Stimulated activated CD8-positive, alpha-beta memory T cell treated with anti-CD3 and anti-CD28 coated beads, Interleukin-2, amount 100 ng/mL, for 1 hour (primary cell): ENCODE measurements at places on chromosomes 16 and 17.

DNA sequence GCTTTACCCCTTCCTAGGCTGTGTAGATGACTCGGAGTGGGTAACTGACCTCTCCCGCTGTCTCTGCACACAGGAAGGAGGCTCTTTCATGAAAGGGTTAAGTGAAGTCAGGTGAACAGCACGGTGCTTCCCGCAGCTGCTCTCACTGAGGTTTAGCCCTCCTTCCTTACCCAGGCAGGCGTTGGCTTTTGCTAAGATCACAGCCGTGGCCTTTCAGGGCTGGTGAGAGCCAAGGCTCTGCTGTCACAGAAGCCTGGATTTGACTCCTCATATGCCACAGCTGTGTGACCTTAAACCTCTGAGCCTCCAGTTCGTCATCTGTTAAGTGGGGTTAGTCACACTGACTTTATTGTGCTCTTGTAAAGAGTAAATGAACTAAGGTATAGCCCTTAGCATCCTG lies 90.9 kb upstream of the PLCG2 start:
- DNase-seq = no peak

DNA sequence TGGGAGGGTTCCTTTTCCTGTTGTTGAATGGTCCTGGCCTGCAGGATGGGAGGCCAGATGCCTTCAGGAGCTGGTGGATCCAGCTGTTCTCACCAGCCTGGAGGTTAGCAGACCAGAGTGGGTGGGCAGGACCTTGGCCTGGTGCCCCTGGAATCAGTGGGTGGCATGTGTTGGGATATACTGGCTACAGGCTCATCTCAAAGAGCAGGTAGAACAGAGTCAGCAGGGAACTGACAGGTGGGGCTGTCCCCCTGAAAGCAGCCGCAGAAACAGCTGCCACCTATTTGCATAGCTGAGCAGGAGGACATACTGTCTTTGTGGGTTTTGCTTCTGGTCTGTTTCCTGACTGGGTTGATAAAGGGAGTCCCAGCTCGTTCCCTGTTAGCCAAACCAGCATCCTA lies 144.1 kb downstream of the RAB11FIP4 start:
- no peak for DNase-seq

- no peak for DNase-seq
Measured at GRCh38 chr17:45029758-45030423, 21.5 kb downstream of the DCAKD start.

DNA sequence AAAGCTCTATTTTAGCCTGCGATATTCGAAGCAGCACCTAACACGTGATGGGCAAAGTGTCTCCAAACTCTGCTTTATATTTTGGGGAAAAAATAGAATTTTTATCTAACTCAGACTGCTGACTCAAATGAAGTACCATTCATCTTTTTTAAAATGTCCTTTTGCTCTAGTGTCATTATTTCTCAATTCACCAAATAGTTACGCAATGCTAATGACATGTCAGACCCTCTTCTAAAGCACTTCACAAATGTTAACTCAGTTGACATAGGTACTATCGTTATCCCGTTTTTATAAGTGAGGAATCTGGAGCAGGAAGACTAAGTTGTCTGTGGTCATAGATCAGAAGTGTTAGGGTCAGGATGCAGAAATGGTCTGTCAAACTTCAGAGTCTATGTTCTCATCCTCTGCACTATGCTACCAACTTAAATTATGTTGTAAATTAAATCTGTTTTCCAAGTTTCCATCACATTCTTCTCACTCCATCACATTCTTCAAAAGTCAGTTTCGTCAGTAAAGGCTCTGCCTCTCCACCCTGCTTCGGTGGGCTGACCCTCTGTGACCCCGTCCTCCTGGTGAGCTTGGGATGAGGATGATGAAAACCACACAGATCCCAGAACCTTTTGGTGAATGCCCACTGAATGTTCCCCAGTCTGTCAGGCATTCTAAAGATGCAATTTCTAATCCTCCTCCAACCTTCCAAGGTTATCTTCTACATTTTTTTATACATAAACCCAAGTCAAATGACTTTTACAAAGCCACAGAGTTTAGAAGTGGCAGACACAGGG lies 102.8 kb downstream of the ADAMTS18 start:
- DNase-seq = no peak

GRCh38 chr17:51739245-51739886 lies 419.1 kb downstream of the CA10 start:
- no peak for DNase-seq

DNA sequence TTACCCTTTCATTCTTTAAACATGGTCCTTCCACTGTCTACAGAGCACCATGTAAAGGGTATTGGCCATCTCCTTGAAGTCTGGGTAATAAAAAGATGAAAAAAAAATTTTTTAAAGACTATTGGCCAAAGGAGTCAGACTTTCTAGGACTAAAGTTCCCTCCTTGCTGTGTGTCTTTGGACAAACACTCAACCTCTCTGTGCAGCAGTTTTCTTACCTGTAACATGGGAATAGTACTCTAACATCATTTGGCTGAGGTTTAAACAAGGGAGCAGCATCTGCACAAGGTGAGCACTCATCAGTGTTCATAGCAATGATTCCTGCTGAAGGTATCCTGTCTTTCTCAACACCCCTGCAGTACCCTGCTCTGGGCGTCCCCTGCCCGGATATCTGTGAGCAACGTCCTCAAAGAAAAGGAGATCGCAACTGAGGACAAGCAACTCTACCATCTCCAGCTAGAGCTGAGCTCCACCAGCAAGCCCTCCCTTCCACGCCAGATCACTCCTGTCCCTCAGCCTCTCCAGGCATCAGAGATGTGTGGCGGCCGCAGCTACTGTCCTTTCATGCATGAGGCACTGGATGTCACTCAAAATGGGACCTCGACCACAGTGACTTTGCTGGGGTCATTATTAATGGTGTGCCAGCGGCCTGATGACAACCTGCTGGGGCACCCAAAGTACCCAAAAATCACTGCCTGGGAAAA lies 29.5 kb upstream of the RPH3AL start:
- DNase-seq = no peak

DNA sequence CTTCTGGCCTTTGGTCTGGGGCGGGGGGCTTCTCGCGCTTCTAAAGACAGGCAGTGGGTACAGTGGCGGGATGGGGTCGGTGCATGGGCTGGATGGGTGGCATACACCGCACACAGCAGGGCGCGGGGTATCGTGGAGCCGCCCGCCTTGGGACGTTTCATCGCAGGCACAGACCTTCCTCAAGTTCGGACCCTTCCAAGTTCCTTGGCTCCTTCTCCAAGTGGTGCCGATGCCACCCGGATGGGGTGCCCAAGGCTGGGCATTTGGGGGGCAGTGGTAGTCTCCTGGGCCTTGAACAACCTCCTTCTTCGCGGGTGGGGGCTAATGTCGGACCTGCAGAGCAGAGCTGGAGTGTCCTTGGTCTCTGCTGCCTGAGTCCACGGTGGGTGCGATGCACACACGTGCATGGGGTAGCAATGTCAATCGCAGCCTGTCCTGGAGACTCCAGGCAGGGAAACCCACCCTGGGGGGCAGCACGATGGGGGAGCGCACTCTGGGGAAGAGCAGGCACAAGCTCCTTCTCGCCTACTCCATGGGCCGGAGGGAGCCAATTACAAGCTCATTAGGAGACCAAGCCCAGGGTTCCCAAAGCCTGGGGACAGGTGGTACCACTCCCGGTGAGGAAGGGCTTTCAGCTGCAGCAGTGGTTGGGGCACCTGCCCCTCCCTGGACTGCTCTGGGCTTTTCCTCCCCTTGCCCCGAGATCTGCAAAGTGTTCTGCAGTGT lies 686 bp upstream of the MTSS2 start:
- no peak for DNase-seq

DNA sequence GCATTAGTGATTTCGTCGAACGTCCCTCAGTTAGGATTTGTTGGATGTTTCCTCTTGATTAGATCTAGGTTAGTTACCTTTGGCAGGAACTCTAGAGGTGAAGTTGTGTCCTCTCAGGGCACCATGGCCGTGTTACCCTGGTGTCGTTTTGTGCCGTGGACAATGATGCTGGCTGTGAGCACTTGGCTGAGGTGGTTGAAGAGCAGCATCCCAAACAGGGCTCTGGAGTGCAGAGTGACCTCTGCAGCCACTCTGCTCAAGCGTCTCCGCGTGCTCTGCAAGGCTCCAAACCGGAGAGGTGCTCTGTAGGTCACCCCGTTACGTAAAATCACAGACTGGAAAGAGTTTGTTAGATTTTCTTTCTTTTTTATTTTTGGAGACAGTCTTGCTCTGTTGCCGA lies 33.0 kb downstream of the FOXK2 start:
- DNase-seq = no peak

GRCh38 chr17:67376415-67376736 lies 705 bp upstream of the PITPNC1 start:
- DNase-seq = no peak

DNA sequence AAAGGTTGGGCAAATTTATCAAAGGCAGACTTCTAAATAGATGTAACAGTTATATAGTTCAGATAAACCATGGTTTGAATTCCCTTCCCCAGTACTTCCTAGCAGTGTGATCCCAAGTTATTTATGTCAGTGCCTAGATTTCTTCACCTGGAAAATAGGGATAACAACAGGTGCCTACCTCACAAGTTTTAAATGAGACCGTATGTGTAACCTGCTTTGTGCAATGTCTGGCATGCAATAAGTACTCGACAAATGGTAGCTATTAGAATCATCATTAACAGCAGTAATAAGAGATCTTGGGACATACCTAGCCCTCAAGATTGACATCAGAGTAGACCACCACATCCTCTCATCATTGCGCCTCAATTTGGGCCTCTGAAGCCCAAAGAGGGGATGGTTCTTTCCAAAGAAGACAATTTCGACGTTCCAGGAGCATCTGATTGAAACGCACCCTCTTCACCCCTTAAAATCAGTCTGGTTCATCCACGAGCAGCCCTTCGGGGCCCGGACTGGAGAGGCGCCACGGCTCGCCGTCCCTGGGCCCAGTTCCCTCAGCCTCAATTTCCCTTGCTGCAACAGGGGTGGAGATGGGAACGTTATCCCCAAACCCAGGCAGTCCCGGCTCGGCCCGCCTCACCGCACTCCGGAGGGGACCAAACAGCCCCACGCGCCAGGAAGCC lies 541 bp downstream of the ACACA start:
- DNase-seq = no peak

DNA sequence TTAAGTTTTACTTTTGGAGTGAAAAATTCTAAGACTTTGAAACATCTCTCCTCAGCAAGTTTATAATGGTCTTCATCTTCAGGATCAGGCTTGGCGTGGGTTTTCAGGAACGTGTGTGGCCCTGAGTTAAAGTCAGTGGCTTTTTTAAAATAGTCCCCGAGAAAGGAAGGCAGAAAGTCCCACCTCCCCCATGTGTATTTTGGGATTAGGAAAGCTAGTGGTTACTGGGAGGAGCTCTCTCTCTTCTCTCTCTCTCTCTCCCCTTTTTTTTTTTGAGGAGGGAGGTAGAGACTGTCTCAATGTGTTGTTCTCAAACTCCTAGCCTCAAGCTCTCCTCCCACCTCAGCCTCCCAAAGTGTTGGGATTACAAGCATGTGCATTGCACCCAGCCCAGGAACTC lies 213.2 kb downstream of the IRX3 start:
- no peak for DNase-seq

DNA sequence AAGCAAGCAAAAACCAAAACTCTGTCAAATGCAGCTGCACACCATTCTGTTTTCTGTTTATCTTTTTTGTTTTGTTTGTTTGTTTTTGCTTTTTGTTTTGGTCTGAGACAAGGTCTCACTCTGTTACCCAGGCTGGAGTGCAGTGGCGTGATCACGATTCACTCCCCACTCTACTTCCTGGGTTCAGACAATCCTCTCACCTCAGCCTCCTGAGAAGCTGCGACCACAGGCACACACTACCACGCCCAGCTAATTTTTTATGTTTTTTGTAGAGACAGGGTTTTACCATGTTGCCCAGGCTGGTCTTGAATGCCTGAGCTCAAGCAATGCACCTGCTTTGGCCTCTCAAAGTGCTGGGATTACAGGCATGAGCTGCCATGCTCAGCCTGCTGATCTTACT lies 19.3 kb upstream of the SLFN13 start:
- DNase-seq = no peak

DNA sequence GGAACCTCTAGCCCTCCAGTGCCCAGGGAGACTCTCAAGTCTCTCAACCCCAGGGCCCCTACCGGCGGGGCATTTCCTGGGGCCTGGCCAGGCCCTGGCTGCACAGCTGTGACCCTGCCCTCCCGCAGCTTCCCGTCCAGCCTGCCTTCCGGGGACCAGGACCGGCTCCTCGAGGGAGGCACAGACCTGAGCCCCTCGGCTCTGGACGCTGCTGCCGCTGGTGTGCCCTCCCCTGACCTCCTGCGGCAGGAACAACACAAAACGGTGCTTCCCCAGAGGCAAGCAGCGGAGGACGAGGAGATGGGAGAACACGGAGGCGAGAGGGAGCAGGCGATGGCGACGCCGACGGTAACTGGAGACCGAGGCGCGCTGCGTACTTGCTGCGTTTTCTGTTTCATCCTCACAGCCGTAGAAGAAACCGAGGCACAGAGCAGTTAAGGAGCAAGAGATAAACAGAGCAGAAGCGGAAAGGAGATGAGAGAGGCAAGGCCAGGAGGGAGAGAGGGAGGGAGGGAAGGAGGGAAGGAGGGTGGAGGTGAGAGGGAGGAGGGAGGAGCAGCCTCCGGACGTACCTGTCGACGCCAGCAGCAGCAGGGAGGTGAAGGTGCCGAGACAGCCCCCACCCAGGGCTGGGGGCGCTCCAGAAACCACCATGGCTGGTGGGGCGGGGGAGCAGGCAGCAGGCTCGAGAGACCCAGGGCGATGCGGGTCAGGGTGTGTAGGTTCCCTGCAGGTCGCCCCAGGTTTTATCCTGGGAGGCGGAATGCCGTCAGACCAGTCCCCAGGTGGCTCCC lies at the start of gene PRSS22:
PRSS22 (minus strand) TSS at position 720 of the 794 bp plus-strand sequence; CDS start at position 654, 66 bp downstream.
- DNase-seq = no peak

DNA sequence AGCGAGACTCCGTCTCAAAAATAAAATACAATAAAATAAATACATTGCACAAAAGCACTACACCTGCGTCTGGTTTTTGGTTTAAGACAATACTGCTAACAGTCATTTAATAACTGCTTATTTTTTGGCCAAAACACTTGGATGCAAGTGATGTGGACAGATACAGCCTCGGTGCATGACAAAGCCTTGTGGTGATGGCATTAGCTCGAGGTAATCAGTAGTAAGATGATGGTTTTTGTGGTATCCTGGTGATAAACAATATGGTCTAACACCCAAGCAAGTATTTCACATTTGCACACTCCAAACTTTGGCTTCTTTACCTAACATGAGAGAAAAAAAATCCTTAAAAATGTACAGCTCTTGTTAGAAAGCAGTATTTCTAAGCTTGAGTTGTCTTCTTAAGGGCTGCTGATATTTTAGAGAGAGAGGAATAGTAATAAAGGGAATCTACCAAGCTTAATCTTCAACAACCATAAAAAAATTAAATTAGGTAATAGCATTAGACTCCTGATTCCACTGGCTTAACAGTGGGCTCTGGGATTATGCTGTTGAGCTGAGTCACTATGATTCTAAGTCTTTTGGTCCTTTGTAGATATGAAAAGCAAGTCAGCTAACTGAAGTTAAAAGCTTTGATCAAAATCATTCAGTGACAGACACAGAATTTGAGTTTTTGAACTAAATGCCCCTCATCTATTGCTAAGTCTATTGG lies 111.1 kb downstream of the VPS53 start:
- DNase-seq = no peak

- DNase-seq = no peak
Measured at GRCh38 chr17:3475812-3476610, at the start of gene ASPA. TSS of gene ASPA (plus strand) at chr17:3475997. CDS start at chr17:3476160, 163 bp downstream.
